ENCODE measurements at places on chromosomes 3 and 15. TPM values are rescaled to one million over a fixed set of nuclear protein-coding genes. Genes with fewer than 3 reads are reported as not detected.

The ACTRT3 gene
- polyA plus RNA-seq, result 1.1 TPM

The IQSEC1 gene
- 5.2 TPM for polyA plus RNA-seq

The ECE2 gene
- not detected for polyA plus RNA-seq

The FGF7 gene
- polyA plus RNA-seq, result 4.3 TPM

The PLCH1 gene
- polyA plus RNA-seq, result 0.07 TPM

The C3orf85 gene
- polyA plus RNA-seq, result not detected
